ENCODE measurements at places on chromosomes 1 and 21.

DNA sequence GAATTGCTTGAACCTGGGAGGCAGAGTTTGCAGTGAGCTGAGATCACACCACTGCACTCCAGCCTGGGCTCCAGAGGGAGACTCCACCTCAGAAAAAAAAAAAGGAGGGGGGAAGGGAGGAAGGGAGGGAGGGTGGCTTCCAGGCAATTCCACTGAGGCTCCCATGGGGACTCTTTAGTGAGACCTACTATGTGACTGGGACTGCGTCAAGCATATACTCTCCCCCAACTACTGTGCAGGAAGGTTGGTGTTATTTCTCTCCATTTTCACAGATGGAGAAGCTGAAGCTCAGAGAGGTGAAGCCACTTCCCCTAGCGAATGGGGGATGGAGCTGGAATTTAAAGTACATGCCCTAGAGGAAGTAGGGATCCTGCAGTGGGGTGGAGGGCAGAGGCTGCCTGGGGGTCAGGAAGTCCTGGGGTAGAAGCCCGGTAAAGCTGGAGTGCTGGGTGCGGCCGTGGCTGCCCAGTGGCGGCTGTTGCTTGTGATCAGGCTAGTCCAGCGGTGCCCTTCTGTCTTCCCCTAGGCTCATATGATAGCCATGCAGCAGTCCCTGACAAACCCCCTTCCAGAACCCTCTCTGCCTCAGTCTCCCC is 40.3 kb downstream of the RAP1GAP start:
- no peak for DNase-seq

DNA sequence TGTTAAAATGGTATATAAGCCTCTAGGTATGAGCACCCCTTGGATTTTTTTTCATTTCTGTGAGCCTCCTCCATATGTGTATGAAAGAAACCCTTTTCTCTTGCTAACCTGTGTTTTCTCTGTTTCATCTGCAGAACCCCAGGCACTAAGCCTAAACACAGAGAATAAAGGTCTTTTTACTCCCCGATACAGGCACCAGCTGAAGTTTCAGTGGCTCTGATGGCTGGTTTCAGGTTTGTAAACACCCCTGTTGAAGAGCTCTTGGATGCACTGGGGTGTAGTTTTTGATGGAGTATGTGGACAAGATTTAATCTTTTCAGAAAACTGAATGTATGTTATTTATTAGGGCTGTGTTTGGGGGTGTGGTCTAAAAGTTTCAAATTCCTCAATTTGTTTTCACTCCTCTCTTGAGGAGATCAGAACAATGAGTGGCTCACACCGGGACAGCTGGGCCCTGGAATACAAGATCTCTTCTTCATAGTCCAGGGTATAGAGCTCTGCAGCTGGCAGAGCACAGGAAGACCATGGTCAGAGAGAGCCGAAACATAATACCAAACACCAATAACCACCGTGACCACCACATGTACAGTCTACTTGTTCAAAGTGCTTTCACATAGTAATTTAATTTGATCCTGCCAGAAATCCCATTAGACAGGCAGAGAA is 50.2 kb upstream of the VTCN1 start:
- DNase-seq, result no peak

GRCh38 chr1:66402194-66402593 is 131.8 kb upstream of the SGIP1 start:
- peak; percentile 77 for DNase-seq

DNA sequence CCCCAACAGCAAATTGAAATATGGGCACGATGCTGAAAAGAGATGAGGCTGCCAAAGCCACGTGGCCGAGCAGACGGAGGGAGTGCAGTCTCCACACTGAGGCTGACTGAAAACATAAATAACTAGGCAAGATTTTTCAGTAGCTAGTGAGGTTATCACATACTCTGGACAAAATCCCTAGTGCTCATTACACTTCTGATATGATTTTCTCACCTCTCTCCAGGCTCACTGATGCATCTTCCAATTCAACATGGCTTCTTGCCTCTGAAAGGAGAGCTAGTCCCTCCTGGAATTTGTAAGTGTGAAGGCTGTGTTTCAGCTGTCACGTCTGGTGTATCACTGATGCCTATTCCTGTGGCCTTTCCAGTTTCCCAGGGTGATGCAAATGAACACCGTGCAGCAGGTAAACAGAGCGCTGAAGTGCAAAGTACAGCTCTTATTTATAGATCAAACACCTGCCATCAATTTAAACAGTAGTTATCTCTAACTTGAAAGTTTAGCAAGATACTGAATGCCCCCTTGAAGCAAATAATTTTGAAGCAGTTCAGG is 656.1 kb downstream of the KIF26B start:
- DNase-seq, result no peak

DNA sequence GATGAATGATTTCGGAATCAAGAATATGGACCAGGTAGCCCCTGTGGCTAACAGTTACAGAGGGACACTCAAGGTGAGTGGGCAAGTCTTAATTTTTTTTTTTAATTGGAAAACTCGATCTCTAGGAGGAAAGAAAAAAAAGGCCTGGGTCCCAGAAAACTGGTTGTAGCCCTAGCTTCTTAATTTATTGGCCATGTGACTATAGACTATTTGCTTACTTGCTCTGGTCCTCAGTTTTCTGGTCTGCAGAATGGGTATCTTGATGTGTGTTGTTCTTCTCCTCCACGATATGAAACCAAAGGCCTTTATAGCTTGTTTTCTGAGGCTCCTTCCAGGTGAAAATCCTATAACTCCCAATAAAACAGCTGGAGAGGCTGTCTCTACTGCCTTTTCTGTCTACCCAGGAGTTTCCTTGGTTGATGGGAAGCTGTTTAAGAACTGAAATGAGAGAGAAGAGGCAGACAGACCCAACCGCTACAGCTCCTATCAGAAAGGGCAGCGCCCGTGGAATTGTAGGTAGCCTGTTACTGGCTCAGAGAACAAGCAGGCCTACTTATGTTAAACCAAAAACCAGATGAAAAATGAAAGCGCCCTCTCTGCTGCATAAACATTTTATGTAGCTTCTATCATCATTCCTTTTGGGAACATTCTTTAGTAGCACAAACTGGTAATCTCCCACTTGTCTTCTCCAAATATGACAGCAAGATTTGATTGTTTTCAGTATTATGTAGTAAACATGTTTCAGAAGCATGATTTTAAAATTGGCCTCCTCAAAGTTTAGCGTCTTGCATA is 4.5 kb downstream of the ETS2 start:
- DNase-seq, result no peak

DNA sequence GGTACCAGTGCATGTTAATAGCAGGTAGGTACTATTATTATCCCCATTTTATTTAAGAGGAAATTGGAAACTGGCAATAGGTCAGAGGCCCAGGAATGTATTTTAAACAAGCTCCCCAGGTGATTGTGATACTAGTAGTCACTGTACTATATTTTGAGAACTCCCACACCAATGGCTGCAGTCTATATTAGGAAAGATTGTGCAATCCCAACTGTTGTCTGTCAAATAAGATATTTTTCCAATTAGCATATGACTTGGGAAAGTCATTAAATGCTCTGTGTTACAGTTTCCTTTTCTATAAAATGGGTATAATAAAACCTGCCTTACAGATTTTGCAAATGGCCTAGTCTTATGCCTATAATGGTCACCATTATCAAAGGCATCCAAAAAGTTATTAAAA is 94.2 kb upstream of the DMRTA2 start:
- DNase-seq, result no peak

Measured in D341Med (cell line).